ENCODE measurements at places on chromosomes 4 and X.
A peak's percentile ranks its signal among the peaks of the same experiment; 100 is the strongest.

- no peak for DNase-seq
These were observed 159.6 kb upstream of the NUDT6 start for GRCh38 chr4:123081971-123082370.

DNA sequence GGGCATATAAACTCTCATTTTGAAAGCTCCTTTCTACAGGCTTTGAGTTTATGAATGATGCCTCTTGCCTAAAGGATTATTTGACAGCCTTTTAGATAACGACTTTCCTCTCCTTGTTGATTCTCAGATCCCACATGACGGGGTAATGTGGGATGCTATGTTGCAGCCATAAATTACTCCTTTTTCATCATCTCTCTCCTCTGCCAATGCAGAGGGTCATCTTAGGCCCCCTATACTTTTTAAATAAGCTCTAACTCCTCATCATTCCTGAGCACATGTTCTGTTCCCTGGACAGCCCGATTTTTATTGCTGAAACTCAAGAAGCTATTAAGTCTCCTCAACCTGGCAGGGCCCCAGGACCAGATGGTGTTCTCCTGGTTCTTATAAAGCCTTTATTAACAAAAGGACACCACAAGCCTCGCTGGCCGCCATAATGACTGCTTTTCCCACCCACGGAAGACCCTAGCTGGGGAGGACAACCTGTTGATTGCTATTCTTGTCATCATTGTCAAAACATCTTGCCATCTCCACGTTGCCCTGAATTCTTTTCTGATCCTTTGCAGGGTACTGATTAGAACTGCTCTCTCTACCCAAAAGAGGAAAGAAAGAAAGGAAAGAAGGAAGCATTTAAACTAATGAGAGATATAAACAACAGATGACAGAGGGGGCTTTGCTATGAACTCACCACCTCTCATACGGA, 150.7 kb downstream of the DHX15 start:
- no peak for DNase-seq

DNA sequence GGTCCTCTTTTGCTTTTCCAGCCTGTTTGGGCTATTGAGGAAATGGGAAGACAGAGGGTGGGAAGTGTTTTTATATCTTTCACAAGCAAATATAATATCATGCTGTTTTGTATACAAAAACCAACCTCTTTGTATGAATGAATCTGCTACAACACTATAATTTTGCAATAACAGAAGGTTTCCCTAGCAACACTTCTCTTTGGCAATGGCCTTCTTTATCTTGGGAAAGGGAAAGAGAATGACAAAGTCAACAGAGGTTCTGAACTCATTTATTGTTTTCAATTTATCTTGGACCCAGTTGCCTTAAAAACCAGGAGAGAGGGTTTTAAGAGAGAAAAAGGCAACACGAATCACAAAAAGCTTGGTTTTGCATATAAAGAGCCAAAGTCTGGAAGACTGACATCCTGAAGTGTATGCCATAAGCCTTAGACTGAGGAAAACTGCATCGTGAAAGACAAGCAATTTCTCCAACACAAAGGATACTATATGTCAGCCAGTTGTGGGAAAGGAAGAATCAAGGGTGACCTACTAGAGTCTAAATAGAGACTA, 121.8 kb upstream of the FAM241A start:
- no peak for DNase-seq

DNA sequence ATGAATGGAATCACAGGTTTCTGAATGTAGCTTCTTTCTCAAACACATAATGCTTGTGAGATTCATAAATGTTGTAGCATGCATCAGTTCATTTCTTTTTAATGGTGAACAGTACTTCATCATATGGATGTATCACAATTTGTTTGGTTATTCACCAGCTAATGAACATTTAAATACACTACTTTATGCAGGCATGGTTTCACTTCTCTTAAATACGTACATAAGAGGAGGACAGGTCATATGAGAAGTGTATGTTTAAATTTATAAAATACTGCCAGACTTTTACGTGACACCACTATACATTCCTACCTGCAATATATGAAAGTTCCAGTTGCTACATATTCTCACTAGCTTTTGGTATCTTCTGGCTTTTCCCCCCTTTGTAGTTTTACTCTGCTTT, 65.4 kb downstream of the ANKRD17 start:
- no peak for DNase-seq

DNA sequence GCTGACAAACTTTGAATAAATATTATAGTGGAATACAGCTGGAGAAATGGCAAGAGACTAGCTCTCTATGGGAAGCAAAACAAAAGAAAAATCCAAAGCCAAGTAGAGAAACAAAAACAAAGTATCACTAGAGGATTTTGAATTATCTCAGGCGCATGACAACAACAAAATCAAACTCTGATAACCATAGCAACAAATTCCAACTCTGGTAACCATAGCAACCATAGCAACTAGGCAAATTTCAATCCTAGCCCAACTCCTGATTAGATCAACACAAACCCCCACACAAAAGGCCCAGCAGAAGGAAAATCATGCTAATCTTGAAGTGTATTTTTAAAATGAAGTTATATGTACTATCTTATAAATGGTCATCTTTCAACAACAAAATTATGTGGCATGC, 98.4 kb upstream of the MAGEE2 start:
- no peak for DNase-seq

GRCh38 chr4:148425327-148426110, 16.7 kb downstream of the NR3C2 start:
- DNase-seq = no peak

DNA sequence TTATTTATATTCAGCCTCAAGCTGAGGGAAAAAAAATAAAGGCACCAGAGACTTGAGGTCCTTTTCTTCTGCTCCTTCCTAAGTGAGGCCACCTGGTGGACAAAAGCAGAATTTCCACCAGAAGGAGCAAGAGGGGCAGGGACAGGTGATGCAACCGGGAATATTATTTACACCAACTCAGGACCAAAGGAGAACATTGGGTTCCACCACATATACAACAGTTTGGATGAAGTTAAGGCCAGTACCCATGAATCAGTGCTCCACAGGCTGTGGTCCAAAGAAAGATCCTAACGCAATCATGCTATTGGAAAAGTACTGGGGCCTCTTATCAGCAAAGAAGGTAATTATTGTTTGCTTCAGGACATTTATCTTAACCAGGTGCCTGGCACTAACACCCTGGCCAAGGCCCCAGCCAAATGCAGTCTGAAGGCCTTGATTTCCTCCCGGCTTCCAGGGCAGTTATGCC, 57.4 kb downstream of the TSC22D3 start:
- DNase-seq = no peak

- peak; percentile 16 for DNase-seq
These were observed 177.1 kb downstream of the CBR4 start for GRCh38 chr4:168832763-168833575.

DNA sequence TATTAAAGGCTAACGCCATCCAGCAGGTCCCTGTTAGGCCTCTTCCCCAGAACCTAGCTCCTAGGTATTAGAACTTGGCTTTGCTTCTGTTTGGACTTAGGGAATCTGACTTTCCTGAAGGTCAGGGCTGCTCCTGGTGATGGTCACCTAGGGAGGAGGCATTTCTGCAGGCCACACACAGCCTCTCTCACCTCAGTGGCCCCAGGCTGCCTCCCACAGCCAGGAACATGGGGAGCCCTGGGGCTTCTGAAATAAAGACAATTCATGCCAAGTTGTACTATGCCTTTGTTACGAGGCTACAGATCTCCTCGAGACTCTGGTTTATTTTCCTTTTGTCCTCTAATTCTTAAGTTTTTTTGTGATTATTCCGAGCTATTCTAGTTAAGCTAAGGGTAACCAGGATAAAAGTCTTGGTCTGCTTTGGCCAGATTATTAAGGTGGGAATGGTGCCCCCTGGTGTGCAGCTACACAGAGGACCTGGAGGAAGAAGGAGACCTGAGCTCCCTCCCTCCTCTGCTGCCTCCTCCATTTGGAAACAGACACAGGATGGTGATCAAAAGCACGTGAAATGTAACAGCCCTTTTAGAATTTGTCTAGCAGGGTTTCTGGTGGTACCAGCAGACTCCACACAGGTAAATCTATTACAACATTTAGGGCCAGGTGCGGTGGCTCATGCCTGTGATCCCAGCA, 131.0 kb downstream of the DCLK2 start:
- peak; percentile 25 for DNase-seq
